ENCODE measurements at places on chromosomes 2 and 18.

DNA sequence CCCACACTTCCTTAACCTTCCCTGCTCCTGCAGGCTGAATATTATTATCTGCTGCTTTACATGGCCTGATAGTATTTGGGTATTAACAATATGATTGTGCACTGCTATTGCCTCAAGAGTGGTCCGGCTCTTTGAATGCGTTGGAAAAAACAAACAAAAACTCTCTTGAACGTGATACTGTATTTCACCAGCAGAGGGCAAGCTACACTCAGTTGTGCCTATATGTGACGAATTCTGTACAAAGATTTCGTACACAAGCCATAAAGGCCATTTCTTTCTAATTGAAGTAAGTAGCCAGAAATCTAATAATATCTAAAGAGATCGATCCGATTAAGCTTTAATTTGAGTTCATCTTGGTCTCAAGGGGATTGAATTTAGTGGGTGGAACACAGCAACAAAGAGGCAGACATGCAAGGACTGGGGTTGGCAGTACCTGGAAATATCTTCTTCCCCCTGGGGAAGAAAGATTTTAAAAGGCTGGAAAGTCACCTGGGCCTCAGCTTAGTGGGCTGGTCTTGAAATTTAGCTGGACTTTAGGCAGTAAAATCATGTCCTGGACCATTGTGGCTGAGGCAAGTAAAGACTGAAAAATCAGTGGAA is 49.3 kb upstream of the RAB6D start:
- no peak for DNase-seq

DNA sequence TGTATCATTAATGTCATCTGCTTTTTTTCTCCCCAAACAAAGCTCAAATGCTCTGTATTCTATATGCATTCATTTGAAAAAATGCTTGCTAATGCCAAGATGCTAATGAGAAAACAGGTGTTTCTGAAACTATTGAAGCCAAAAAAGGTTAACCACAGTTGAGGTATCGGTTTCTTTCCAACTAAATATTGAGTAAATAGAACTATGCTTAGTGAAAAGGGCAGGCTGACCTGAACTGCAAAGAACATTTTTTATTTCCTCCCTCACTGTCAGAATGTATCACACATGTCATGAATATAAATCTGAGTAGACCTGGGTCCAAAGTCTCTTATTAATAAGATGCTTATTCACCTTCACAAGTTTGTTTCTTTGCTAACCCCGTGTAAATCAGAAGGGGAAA is 866.6 kb downstream of the CPS1 start:
- no peak for DNase-seq

DNA sequence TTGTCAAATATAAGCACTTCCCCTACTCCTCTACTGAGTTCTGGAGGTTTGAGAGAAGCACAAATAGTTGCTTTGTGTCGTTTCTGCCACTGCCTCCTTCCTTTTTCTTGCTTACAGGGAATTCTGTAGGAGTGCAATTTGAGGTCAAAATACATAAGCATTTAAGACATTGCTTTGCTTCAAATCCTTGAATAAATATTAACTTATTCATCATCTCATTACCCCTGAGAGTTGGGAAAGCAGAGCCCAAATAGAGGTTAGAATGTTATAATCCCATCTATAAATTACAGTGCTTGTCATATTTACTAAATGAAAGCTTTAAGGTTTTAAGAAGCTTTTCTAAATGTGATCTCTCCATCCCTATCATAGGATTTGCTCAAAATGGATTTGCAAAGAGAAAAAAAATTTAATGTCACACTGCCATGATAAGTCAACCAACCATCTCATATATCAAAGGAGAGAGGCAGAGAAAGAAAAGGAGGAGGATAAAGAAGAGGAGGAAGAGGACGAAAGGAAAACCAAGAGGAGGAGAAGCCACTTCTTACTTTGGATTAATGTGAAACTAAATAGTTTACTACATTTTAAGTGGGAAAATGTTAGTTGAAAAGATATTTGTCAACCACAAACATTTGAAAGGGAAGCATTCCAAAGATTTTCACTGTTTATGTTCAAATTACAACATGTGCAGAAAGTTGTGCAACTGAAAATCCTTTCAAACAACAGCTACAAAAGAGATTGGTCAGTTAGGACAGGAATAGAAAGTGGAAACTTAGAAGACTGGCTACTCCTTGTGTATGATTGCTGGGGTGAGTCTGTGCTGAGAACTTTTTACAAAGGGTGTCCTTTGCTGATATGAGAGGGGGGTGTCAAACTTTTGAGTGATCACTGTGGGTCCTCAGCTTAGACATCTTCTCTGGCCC is 277.3 kb upstream of the FN1 start:
- DNase-seq: no peak

- no peak for DNase-seq
Measured at GRCh38 chr18:68735483-68736343, 20.8 kb upstream of the TMX3 start.

DNA sequence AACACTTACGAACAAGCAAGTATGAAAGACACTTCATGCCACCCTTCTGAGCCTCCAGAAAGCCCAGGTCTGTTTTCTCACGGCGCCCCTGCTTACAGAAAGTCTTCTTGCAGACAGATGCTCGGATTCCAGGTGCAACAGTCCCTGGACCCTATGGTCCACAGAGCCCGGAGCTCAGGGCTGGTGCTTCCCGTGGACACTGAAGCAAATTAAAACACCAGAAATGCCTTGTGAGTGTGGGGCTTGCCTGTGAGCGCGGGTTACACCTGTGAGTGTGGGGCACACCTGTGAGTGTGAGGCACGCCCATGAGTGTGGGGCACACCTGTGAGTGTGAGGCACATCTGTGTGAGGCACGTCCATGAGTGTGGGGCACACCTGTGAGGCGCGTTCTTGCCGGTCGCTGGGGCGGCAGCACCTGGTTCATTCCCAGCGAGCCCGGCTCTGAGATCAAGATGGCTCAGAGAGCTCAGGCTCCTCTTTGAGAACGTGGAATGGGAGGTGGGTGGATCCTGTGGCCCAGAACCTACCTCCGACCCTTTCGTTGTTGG is 205.2 kb upstream of the TPO start:
- no peak for DNase-seq

DNA sequence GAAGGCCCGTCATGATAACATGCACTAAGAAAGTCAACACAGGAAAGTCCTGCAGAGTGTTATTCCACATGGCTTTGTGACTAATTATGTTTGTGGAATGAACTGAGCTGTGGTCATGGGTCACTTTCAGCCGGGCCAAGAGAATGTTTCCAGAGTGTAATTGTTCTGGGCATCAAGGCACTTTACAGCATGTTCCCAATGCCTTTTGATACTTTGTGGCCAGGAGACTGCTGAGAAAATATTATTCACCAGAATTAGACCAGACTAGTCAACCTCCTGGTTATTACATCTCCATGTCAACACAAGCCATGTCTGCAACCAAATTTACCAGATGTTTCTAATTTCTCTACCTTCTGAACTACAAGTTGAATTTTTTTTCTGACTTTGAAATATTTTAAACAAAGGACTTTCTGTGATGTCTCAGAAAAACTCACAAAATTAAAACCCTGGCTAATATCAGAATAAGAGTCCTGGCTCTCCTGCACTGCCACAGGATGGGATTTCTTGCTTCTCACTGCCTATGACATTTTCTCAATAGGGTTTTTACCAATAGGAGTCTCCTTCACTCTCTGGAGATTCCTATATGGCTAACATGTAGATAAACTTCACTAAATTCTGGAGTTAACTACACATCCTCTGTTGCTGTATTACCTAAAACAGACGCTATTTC is 90.6 kb upstream of the WDR75 start:
- DNase-seq: no peak

DNA sequence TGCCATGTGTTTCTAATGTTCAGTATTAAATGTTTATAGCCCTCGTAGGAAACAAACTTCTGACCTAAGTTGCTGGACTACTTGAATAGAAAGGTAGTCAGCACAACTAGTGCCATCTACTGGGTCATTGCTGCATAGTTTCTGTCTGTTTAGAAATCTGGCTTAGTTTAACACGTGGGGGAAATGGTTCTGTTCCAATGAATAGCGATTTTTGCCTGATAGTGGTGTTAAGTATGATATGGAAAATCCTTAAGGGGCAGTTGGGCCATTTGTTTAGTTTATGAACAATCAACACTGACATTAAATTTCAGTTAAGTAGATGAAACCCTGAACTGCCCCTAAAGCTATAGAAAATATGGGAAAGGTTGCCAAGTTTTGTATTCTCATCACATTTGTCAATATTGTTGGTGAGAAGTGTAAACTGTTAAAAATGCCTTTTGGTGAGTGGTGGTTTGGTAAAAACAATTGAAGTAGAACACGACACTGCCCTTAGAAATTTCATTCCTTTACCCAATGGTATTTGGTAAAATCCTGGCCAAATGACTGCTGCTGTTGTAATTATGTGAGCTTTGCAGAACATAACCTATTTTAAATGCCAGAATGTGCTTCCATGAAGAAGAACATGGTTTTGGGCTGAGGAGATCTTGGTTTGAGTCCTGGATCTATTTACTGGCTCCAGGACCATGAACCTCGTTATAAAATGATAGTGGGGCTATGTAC is 13.2 kb downstream of the NABP1 start:
- DNase-seq: no peak
